Left renal cortex interstitium (tissue), 4 donors: ENCODE measurements at places on chromosomes 7 and 10.

- no peak for DNase-seq
These were observed 43.3 kb downstream of the SGCE start for GRCh38 chr7:94612661-94613060.

DNA sequence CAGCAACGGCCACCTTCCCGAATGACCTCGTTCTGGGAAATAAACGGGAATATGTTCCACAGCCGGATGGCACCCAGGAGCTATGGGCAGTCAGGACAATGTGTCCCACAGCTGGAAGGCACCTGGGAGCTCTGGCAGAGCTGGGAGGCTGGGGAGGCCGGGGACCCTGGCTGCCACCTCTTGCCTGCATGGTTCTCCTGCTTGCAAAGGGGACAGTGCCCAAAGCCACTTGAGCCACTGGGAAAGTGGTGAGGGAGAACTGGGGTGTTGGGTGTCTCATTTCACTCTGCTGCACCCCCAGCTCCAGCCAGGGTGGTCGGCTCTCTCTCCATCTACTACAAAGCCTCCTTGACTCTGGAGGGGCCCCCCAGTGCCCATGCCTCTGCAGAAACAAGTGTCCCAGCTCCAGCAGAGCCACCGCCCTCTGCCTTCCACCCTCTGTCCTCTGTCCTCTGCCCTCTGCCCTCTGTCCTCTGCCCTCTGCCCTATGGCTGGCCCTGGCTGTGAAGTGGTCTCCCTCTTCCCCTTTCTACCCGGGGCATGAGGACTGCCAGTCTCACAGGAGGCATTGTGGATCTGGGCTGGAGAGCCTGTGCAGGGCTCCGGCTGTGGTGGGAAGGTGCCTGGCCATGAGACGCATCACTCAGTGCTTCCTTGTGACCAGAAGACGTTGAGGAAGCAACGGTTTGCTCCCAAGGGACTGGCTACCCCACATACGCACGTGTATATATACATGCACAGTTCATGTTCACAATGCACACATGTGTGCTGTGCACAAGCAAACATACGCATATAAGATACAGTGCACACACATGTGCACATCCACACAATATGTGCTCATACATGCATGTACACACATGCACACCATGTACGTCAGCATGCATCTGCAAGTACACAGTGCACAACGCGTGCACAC lies 21.5 kb upstream of the INPP5A start:
- DNase-seq, result no peak

GRCh38 chr10:48343106-48343505 lies 36.6 kb downstream of the MAPK8 start:
- DNase-seq, result no peak

DNA sequence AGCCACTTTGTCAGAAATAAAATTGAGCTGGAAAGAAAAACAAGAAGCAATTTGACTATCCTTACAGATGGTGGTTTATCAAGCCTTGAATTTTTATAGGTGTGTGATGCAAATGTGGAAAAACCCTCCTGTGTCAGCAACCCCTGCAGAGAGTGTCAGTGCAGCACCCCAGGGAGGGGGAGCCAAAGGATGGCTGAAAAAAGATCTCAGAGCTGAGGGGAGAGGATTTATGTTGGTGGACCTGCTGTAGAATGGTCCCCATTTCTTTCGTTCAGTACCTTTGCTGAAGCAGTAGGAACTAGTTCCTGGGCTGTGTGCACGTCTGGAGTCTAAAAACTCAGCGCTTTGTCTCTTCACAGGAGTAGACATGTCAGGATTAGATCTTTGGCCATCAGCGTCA lies 239.0 kb downstream of the PHTF2 start:
- DNase-seq, result no peak

- no peak for DNase-seq
These were observed 148.1 kb upstream of the ZNF92 start for GRCh38 chr7:65225422-65226006.

- no peak for DNase-seq
These were observed 685.1 kb downstream of the LRMDA start for GRCh38 chr10:76116523-76116922.

GRCh38 chr7:146565872-146566271 lies 449.3 kb downstream of the CNTNAP2 start:
- no peak for DNase-seq

DNA sequence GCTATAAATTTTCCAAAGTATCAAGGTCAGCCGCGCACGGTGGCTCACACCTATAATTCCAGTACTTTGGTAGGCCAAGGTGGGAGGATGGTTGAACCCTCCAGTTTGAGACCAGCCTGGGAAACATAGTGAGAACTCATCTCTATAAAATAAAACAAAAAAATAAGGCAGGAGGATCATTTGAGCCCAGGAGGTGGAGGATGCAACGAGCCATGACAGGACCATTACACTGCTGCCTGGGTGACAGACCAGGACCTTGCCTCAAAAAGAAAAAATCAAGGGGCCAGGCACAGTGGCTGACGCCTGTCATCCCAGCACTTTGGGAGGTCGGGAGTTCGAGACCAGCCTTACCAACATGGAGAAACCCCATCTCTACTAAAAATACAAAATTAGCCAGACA lies 60.3 kb downstream of the ABI1 start:
- no peak for DNase-seq

- DNase-seq, result no peak
These were observed 188.3 kb downstream of the DGKB start for GRCh38 chr7:14714161-14714728.

- no peak for DNase-seq
These were observed 62.0 kb downstream of the ELFN1 start for GRCh38 chr7:1732072-1732471.

- DNase-seq, result no peak
These were observed 52.5 kb upstream of the CAMK2B start for GRCh38 chr7:44377681-44378421.

- peak; percentile 90 for DNase-seq
These were observed 75.2 kb downstream of the PARD3 start for GRCh38 chr10:34739915-34740314.
